Stimulated activated CD8-positive, alpha-beta memory T cell treated with anti-CD3 and anti-CD28 coated beads, Interleukin-15, amount 100 ng/mL, for 1 hour (primary cell): ENCODE measurements at places on chromosomes 3 and 15.

DNA sequence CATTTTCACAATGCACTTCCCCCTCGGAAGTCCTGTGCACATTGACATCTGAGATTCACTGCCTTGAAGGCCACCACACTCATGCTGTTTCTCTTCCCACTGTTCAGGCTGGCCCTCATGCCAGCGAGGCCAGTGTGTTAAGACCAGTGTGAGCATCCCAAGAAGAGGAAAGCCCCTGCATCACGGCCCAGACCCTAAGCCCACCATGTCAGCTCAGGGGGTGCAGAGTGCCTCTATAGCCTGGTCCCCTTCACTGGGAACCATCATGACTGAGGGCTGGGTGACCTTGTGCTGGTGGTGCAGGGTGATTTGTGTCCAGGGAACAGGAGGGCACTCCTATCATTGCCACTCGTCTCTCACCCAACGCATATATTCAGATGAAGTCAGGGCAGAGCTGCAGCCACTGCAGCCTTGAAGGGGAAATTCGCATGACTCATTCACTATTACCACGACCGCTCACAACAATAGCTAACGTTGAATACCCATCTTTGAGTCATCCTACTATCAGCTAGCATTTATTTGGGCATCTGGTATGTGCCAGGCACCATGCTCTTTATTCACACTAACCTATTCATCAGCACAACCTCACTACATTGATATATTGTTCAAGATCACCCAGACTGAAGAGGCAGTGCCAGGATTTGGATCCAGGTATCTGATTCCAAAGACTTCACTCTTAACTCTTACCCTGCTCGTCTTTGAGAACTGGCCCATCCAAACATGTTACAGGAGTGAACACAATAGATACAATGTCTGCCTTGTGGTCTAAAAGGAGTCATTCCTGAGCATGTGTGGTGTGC is 58.8 kb upstream of the SLC6A11 start:
- no peak for DNase-seq

DNA sequence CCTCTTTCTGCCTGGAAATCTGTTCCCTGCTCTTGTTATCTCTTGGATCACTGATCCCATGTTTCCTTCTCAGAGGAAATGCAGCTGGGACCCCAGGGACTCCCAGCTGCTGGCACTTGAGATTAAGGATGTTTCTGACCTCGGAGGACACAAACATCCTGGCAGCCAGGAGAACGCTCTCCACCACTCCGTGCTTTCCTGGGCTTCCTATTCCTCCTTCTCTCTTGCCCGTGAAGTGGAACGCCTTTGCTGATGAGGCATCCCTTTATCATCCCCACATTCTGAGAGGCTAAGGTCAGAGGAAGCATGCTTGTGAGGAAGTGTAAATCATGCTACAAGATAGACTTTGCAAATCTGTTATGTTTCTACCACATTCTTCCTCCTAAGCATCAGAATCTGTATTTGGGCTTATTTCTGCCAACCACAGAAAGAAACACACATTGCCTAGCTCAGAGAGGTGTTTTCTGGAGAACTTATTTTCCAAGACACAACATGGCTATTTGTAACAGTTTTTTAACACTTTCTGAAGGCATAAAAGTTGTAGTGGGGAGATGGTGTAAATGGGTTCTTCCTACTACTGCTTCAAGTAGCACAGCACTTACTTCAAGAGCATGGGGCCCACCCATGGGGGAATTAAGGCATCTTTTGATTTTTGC is 25.6 kb upstream of the LDHAL6B start:
- DNase-seq: no peak

- DNase-seq: no peak
These were observed 14.5 kb downstream of the MAP6D1 start for GRCh38 chr3:183810643-183811594.

DNA sequence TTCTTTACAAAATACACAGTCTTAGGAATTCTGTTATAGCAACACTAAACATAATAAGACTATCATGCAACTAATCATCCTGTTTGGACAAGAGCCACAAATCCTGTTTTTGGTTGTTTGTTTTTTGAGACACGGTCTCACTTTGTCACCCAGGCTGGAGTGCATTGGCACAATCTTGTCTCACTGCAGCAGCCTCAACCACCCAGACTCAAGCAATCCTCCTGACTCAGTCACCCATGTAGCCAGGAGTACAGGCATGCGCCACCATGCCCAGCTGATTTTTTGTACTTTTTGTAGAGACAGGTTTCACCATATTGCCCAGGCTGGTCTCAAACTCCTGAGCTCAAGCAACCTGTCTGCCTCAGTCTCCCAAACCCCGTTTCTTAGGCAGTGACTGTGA is 28.3 kb downstream of the NEDD4 start:
- DNase-seq: no peak

GRCh38 chr15:65571971-65572370 is 39.0 kb downstream of the INTS14 start:
- no peak for DNase-seq

GRCh38 chr15:60795889-60796288 is 316.9 kb upstream of the ICE2 start:
- no peak for DNase-seq

GRCh38 chr15:45378149-45378912 is at the start of gene GATM:
TSS of gene GATM (minus strand) at chr15:45378544. CDS start at chr15:45378453, 91 bp downstream.
- DNase-seq: no peak

DNA sequence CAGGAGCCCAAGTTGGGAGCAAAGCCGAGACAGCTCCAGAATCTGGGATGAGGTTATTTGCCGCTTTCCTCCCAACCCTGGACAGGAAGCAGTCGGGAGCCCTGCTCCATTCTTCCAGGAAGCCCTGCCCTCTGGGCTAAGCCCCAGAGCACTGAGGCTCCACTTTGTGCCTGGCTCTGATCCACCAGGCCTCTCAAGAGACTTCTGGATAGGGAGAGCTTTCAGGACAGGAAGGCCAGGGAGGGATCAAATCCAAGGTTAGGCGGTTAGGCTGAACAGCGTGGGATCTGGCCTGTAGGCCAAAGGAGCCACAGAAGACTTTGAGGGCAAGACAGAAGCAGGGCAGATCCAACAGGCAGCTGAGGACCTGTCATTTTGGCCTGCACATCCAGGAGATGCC is 835 bp downstream of the STOML1 start:
- DNase-seq: no peak

DNA sequence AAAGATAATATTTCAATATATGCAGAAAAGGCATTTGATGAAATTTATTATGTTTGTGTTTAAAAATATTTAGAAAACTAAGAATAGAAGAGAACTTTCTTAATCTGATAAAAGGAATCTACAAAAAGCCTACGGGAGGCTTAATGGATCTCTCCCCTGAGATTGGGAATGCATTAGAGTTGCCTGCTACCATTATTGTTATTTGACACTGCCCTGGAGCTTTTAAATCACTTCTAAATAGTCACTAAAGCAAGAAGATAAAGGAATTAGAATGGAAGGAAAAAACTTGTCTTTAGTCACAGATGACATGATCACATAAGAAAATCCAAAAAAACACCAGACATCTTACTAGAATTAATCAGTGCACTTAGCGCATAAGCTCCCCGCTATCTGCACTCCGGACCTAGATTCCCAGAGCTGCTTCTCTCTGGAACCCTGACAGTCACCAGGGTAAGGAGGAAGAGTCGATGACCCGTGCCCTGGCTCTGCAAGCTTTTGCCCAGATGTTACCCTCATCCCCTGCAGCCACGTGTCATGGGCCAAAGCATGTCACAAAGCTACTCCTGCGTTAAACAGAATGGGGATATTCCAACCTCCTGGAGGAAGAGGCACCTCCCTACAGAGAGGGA is 97.1 kb downstream of the MINAR1 start:
- DNase-seq: no peak

DNA sequence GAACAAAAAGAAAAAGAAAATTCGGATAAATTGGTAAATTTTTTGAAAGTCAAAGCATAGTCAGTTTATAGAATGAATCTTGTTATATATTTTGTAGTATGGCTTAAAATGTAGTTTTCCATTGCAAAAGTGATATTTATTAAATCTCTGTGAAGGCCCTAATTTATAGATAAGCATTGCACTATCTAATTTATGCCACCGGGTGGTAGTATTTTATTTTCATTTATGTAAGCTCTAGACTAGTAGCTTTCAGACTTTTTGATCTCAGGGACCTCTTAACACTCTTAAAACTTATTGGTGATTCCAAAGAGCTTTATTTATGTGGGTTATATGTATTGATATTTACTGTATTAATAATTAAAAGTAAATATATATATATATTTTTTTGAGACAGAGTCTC is 133.9 kb upstream of the LRRFIP2 start:
- DNase-seq: no peak

DNA sequence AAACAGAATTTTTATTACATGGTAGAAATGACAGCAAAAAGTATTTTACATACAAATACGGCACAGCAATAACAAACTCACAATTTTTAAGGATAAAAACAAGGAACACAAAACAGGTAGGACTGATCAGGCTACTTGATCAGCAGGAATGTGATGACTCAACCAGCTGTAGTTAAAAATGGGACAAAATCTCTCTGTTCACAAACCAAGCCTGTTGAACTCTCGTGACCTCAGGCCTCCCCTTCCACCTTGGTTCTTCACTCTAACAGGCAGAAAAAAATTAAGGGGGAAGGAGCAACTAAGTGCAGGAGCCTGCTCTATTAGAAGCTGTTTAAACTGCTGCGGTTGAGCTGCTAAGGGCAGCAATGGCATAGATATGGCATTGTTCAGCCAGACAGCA is 18.7 kb downstream of the FBXL22 start:
- no peak for DNase-seq

DNA sequence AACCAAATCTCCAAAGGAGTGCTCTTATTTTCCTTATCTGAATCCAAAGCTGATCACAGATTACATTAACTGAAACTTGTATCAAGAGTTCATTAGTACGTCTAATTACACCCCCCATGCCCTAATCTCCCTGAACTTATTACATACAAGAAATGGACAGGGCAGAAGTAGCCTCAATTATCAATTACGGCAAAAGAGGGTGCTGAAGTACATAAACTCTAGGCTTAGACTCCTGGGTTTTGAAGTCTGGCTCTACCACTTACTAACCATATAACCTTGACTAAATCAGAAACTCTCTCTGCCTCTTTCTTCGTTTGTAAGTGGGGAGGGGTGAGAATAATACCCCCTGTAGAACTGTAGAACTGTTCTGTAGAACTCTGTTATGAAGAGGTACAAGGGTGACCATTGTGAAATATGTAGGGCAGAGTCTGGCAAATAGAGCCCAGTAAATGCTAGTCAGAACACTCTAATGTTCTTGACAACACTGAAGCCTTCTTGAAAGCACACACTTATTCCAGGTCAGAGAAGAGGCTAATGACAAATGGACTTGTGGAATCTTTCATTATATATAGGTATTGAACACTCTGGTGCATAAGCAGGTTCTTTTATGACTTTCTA is 19.6 kb upstream of the OR5K4 start:
- DNase-seq: no peak

GRCh38 chr15:80831192-80831591 is 52.0 kb downstream of the CEMIP start:
- no peak for DNase-seq

DNA sequence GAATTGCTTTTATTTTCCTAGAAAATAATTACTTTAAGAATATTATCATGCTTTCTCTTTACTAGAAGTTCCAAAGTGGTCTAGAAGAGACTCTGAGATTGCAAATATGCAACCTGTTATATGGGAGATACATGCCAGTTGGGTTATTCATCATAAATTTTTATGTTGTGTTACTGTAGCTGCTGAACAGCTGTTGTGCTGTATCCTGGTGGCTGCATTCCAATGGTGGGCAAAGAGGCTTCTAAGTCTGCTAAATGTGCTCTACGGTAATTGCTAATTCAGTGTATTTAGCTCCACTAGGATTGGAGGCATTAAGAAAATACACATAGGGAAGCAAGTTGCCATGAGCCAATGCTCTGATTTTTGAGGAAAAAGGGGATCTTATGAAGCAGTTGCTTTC is 409.0 kb downstream of the TUSC7 start:
- no peak for DNase-seq

DNA sequence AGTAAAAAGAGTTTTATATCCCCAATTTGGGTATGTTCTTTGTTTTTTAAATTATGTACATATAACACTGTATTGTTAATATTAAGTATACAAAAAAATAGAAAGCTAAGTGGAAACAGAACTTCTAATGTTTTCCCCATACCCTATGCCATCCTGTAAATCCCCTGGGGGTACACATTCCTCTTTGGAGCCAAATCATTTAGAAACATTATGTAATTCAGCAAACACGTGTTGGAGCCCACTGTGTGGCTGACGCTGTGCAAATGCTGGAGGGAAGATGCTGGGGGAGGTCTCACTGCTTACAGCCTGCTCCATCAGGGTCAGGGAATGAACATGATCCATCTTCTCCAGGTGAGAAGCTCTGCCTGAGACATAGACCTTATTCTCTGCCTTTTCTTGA is 52.8 kb downstream of the CRTC3 start:
- DNase-seq: no peak

DNA sequence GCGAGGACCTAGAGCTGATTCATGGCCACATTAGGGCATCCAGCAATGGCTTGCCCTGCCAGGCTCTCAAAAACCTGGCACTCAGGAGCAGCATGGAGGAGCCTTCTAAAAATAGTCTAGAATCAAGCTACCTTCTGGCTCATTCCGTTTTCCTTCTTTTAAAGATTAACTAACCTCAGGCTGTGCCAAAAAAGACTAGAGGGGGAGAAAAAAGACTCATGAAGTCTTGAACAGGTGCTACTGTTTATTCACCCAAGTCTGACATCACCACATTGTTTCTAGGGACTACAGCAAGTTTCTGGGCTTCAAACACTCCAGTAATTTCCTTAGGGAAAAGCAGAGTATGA is 125.8 kb downstream of the TNIK start:
- DNase-seq: no peak

- DNase-seq: no peak
These were observed 17.8 kb upstream of the THUMPD3 start for GRCh38 chr3:9345041-9345440.

GRCh38 chr15:77311618-77312398 is 108.1 kb downstream of the PEAK1 start:
- no peak for DNase-seq

DNA sequence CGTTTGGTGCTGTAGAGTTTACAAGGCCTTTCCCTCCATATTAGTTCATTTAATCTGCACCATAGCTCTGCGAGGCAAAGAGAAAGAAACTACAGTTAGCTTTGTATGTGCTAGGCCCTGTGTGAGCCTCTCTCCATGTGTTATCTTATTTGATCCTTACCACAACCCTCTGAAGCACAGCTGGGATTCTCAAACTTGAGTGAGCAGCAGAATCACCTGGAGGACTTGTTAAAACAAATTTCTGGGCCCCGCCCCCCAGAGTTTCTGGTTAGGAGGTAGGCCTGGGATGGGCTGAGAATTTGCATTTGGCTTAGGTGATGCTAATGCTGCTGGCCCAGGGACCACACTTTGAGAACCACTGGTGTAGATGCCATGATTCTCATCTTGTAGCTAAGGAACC is 12.3 kb downstream of the CA12 start:
- DNase-seq: no peak

GRCh38 chr15:82066455-82066854 is 20.6 kb upstream of the MEX3B start:
- DNase-seq: no peak
